ENCODE measurements at places on chromosomes 2 and 18.

- peak; percentile 90 for DNase-seq
Observed at GRCh38 chr2:163347982-163348856, 387.6 kb downstream of the FIGN start.

GRCh38 chr18:923144-923866 lies 18.6 kb downstream of the ADCYAP1 start:
- peak; percentile 29 for DNase-seq

DNA sequence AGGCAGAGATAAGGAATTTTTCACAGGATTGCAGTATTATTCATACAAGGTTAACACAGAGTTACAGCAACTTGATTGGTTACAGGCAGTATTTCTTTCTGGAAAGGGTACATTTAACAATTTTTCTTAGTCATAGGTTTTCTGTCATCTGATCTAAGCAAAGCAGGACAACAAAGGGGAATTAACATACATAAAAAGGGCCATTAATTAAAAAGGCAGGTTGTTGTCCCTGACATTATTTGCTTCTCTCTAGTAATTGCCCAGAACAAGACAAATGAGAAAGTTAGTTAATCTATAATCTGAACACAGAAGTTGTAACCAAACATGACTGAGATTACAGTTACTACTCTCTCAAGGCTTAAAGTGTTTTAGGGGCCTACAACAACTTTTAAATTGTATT lies 291.4 kb upstream of the LRRTM4 start:
- no peak for DNase-seq

- no peak for DNase-seq
Observed at GRCh38 chr2:202514732-202515131, 120.0 kb upstream of the FAM117B start.

- DNase-seq: peak; percentile 59
Observed at GRCh38 chr2:235498541-235498940, 4.7 kb downstream of the AGAP1 start.

DNA sequence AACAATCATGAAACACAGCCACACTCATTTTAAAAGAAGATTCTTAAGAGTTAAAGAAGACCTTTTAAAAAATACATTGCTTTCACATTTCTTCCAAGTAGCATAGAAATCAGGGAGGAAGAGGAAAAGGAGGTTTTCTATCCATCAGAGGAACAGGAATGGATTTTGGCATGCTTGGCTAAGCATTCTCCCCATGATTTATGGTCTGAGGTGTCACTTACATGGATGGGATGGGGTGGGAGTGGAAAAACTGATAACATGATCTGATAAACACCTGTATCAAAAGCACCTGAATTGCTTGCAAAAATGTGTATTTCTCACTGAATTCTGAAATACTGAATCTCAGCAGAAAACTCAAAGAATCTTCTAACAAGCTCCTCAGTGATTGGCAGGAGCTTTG lies 265.9 kb downstream of the NRXN1 start:
- no peak for DNase-seq

- DNase-seq: no peak
Observed at GRCh38 chr2:239897596-239898235, 127.4 kb downstream of the NDUFA10 start.

- DNase-seq: no peak
Observed at GRCh38 chr2:52934323-52934898, 833.2 kb upstream of the CHAC2 start.

- no peak for DNase-seq
Observed at GRCh38 chr2:235627682-235628081, 133.8 kb downstream of the AGAP1 start.

GRCh38 chr2:112605926-112606325 lies 21.5 kb downstream of the CHCHD5 start:
- DNase-seq: no peak

Measured in retina (tissue), 1 donor.